Fibroblast of skin of left quadriceps (primary cell): ENCODE measurements at places on chromosomes 1 and 21.

GRCh38 chr1:60893136-60893930 lies 189.0 kb upstream of the NFIA start:
- no peak for DNase-seq

- no peak for DNase-seq
Observed at GRCh38 chr1:59126366-59126765, 170.5 kb upstream of the FGGY start.

- no peak for DNase-seq
Observed at GRCh38 chr1:112761714-112762480, 46.8 kb upstream of the PPM1J start.

GRCh38 chr21:14918527-14918926 lies 146.3 kb downstream of the NRIP1 start:
- no peak for DNase-seq

DNA sequence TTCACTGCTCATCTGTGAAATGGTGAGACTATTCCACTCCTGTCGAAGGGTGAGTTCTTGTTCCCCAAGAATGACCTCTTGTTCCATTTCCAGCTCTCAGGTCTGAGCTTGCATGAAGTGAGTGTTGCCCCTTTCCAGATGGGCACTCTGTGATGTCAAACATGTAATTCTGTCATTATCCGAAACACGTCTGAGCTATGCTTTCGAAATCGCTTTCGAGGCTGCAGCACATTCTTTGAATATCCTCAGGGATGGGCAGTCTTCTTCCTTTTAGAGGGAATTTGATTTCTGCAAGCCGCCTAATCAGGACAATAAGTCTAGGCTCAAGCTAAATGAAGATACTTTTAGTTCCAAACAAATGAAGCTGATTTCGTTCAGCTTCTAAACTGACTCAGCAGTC lies 15.1 kb downstream of the NFASC start:
- DNase-seq, result no peak

DNA sequence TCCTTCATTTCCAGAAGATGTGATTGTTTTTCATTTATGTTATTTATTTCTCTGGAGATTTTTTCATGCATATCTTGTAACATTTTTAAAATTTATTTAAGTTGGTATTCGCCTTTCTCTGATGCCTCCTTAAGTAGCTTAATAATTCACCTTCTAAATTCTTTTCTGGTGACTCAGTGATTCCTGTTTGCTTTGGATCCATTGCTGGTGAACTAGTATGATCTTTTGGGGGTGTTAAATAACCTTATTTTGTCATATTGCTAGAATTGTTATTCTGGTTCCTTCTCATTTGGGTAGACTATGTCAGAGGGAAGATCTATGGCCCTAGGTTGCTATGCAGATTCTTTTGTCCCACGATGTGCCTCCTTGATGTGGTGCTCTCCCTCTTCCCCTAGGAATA lies 1347.2 kb upstream of the B3GALT2 start:
- DNase-seq, result no peak

GRCh38 chr1:115084902-115085511 lies 4.3 kb downstream of the TSPAN2 start:
- DNase-seq, result no peak

GRCh38 chr1:21246905-21247642 lies 43.2 kb downstream of the ECE1 start:
- no peak for DNase-seq

GRCh38 chr1:100971021-100971420 lies 54.6 kb downstream of the DPH5 start:
- DNase-seq, result no peak

DNA sequence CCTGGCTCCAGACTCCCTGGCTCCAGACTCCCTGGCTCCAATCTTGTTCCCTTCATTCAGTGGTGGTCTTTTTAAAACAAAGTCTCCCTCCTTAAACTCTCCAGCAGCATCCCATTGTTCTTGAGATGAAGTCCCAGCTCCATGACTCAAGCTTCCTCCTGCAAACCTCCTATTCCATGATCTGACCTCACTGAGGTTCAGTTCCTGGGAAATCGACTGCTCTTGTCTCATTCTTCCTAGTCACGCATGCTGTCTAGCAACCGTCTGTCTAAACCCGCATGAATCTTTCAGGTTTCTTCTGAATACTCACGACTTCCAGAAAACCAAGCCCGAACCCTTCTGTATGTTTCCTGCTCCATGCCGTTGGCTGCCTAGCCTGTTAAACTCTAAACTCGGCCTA lies 91.9 kb downstream of the RAVER2 start:
- DNase-seq, result no peak

GRCh38 chr1:118366286-118366685 lies 181.3 kb upstream of the SPAG17 start:
- peak; percentile 29 for DNase-seq
